ELR (cell line): ENCODE measurements at places on chromosomes 7 and 10.

- no peak for DNase-seq
Observed at GRCh38 chr7:91446819-91447218, 182.6 kb downstream of the FZD1 start.

GRCh38 chr10:44902941-44903545 lies 8.1 kb upstream of the TMEM72 start:
- DNase-seq, result no peak

DNA sequence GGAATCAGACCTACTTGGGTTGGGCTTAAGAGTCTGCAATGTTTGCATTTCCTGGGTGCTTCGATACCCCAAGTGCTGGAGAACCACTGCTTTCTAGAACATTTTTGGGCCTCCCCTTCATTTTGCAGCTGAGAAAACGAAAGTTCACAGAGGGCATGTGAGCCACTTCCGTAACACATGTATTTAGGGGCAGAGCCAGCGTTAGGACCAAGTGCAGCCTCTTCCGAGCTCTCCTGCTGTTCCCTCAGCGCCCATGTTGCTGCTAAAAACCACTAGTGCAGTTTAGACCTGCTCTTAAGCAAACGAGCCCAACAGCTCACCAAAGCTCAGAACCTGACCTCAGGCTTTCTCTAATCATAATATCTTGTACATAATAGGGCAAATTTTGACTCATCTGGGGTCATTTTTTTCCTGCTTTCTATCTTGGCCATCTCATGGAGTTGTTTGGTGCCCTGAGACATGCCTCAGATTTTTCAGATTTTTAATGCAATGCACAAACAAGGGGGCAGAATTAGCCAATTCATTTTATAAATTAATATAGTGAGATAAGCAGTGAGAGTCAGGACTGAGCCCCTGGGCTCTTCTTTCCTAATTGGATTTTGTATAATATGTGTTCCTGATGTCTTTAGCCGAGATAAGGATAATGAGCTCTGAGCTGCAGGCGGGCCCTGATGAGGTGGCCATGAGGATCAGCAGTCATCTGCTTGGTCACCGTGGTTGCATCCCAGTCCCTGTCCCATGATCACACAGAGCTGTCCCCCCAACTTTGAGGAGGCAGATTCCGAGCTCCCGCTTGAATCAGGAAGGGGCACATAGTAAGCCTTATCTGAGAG lies 12.9 kb downstream of the BAG3 start:
- DNase-seq, result peak; percentile 68

GRCh38 chr10:37803269-37803668 lies 54.1 kb downstream of the ZNF248 start:
- no peak for DNase-seq

- DNase-seq, result peak; percentile 69
Observed at GRCh38 chr10:70367195-70367796, 15.1 kb downstream of the LRRC20 start.

DNA sequence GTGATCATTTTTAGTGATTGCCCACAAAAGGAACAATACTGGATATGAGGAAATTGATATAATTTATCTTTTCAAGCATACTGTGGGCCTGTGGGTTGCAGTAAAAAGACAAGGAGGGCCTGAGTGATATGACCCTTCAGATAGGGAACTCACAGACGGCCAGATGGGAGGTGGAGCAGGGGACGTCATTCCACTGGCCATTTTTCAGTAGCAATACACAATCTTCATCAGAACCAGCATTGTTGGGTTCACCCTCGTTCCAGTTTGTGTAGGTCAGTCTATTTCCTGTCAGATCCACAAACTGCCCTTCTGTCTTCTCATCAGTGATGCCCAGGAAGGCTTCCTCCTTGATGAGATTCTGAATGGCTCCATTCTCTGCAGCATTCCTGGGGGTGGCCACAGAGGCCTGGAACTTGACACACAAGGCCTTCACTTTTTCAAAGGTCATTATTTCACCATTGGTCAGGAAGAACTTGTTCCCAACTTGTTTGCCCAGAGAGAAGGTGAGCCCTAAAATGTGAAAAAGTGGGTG lies 4.5 kb downstream of the MBL2 start:
- no peak for DNase-seq

GRCh38 chr10:69025370-69025896 lies 36.8 kb downstream of the KIFBP start:
- no peak for DNase-seq

- DNase-seq, result no peak
Observed at GRCh38 chr7:36875794-36876193, 151.5 kb upstream of the AOAH start.

GRCh38 chr7:17620566-17620965 lies 319.7 kb downstream of the SNX13 start:
- no peak for DNase-seq

DNA sequence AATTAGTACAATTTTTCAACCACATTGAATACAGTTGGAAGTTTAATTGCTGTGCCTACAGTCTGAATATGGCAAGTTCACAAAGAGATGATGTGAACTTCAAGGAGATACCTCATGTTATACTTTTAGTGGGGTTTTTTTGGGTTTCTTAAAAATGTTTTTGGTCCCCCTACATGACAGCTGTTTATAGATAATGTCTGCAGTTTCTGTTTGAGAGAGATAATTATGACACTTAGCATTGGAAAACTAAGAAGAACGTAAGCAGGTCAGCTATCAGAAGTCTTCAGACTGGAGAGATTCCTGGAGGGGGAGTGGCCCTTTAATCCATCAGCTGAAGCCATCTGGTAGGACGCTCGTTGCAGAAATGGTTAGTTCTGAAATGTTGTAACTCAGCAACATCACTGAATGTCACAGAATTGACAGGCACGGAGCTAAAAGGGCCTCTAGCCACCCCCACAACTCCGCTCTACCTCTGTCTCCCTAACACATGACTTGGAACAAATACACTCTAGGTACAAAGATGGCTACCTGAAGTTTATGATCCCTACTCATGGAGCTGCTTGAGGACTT lies 29.0 kb downstream of the TIMM23 start:
- DNase-seq, result no peak

- DNase-seq, result no peak
Observed at GRCh38 chr10:72375173-72375572, 20.5 kb upstream of the DNAJB12 start.

- no peak for DNase-seq
Observed at GRCh38 chr10:56561336-56561735, 200.3 kb upstream of the ZWINT start.

DNA sequence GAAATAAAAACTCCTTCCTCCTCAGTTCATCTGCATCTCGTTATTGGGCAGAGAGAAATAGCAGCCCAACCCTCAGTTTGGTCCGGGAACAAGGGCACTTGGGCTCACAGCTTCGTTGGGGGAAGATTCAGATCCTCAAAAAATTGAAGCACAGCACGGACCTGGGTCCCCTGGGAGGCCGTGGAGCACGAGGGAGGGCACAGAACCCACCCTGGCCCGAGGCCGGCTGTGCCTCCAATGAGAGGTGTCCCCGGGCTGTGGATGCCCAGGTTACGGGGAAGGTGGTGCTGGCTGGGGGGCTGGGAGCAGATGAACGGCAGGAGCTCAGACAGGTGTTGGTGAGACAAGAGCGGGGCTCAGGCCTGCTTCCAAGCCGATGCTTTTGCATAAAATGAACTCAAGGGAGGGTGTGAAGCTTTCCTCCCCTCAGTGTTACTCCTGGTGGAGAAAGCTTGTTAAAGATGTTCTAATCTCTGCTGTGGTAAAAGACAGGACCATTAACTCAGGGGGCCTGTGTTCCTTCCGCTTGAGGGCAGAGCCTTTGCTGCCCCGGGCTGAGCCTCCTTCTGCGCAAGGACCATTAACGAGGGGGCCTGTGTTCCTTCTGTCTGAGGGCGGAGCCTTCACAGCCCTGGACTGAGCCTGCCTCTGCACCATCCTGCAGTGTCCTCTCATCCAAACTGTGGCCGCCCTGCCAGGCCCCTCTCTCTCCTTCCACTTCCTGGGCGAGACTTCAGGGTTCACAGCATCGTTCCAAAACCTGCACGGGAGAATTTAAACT lies 302.2 kb downstream of the ADARB2 start:
- DNase-seq, result no peak

DNA sequence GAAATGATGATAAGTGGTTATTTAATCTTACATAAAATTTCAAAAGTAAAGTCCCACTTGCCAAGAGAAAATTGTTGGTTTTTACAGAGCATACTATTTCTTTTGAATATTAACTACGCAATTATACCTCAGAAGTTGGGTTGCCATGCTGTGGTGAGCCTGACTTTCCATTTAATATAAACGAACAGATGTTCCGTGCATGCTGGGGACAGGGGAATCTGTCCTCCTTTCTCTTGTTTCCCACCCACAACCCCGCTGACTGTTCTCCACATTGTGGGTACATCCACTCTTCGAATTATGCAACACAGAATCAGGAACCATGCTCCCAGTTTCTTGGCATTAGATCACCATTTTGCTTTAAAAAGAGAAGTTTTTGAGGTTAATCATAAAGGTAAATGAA lies 29.2 kb upstream of the RTKN2 start:
- DNase-seq, result no peak

- no peak for DNase-seq
Observed at GRCh38 chr10:122460891-122461293, 461 bp upstream of the HTRA1 start.

DNA sequence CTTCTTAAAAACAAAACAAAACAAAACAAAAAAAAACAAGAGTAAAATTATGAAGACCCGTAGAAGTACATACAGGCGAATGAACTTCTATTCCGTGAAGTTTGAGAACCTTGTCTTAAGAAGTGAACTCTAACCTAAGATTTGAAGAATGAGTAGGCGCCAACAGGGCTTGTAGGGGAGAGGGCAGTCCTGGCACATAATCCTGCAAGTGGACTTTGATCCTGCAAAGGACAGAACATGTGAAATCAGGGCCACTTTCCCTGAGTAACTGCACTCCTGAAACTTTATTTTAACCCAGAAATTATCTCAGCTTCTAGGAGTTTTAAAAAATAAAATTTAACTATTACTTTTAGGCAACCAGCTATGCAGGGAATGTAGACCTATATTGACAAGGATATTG lies 62.0 kb downstream of the GNAT3 start:
- DNase-seq, result no peak

- no peak for DNase-seq
Observed at GRCh38 chr7:13126347-13126746, 438.9 kb downstream of the ARL4A start.

DNA sequence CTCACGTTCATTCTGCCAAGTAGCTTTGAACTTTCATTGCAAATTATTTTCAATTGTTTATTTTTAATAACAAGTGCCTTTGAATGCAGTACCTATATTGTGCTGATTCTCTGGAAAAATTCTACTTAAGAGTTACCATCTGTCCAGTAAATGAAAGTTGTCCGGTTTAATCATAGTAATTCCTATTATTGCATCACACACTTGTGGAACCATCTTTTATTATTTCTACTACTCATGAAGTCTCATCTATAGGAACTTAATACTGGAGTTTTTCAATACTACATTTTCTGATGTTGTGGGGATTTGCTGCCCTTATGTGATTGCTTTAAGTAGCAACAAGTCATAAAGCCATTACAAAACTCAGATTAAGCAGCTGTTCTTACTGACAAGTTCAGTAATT lies 16.5 kb upstream of the SKAP2 start:
- no peak for DNase-seq

DNA sequence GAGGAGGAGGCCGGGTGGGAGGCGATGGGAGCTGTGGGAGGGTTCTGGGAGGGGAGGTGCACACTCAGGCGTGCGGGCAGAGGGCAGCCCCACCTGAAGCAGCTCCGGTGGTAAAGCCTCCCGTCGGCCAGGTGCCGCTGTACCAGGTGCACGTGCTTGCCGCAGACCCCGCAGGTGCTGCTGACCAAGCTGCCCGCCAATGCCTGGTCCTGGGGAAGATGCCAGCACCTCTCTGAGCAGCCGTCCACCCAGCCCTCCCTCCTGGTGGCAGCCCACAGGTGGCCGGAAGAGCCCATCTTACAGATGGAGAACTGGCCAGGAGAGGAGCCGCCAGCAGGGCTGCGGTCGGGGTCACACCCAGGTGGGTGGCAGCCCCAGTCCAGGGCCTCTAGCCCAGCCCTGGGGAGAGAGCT lies 12.6 kb downstream of the MICALL2 start:
- DNase-seq, result no peak

DNA sequence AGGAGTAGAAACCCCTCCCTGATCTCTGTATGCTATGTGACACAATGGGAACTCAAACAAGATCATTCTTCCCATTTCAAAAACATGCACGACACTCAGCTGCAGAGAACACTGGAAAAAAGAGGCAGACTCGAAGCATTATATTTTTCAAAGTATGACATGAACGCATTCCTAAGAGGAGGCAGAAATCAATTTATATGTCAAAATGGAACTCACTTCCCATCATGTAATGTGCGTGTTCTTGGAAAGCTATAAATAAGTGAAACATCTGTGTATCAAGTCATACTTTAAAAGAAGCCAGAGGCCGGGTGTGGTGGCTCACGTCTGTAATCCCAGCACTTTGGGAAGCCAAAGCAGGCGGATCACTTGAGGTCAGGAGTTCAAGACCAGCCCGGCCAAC lies 142.7 kb downstream of the ICA1 start:
- no peak for DNase-seq

DNA sequence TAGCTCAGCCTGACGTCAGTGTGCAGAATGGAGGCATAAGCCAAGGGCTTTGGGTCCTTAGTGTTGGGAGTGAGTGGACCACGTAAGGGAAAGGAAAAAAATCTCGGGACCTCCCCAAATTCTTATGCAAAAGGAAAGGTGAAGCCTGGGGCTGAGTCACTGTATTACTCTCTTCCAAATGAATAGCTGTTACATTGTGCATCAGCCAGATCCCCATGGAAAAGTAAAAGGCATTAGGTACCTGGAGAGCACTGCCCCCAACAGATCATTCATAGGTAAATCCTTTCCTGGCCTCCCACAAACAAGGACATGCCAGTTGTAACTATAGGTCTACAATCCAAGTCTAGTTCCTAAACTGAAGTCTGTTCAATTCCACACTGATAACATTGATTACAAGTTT lies 170.5 kb downstream of the C1GALT1 start:
- DNase-seq, result peak; percentile 3

DNA sequence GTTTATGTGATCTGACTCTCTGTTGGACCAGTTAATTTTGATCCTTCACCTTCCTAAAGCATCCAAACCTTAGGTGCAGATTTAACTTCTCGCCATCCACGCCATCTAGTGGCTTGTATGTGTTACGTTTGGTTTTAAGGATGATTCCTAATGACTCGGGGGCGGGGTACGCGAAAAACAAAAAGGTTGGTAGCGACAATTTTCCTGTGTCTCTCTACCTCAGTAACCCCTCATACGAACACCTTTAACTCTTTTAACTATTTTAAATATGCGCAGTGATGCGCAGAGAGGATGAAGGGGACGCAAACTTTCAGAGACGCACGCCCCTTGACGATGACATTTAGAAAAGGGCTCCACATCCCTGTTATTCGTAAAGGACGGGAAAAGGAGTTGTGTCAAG lies 714 bp upstream of the KCND2 start:
- peak; percentile 51 for DNase-seq

- no peak for DNase-seq
Observed at GRCh38 chr7:28192786-28193585, 12.4 kb upstream of the JAZF1 start.
